ENCODE measurements at places on chromosomes 1 and 21.

GRCh38 chr1:40899230-40899870 lies 37.2 kb upstream of the CITED4 start:
- no peak for DNase-seq

DNA sequence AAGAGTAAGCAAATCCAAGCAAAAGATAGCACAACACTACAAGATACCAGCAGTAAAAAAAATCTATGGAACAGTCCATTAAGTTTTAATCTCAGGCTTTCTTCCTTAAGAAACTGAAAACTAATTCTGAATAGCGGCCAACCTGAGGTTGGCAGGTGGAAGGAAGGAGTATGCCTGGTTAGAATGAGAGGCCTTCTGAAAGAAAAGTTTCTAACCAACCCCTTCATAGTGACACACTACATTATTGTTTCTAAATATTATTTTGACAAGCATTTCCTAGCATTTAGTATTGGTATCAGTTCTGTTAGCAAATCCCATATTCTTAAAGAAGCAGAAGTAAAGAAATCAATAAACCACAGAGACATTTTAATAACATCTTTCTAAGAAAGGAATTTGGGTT lies 205.7 kb upstream of the PTBP2 start:
- no peak for DNase-seq

- DNase-seq, result no peak
Measured at GRCh38 chr1:6162773-6163172, 17.3 kb downstream of the CHD5 start.

- no peak for DNase-seq
Measured at GRCh38 chr1:13607002-13607401, 23.4 kb downstream of the PDPN start.
